ENCODE measurements at places on chromosomes 16 and 17.
A peak's percentile ranks its signal among the peaks of the same experiment; 100 is the strongest.

DNA sequence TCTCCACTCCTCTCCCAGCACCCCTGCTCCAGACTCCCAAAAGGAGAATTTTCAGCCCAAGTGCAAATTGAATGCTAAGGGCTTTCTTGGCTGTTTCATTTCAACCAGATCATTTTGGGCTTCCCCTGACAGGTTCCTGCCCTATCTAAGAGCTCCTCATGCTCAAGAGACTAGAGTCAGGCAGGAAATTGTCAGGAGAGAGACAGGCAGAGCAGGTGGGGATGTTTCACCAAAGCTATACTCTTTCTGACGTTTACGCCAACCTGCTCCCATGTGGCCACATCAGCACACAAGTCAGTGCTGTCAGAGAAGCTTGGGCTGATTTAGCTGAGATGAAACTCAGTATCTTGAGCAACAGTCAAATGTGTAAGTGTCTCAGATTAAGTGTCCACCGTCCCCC lies 31.4 kb downstream of the HIC1 start:
- DNase-seq, result no peak

- no peak for DNase-seq
Measured at GRCh38 chr16:87230571-87230970, 86.6 kb downstream of the C16orf95 start.

DNA sequence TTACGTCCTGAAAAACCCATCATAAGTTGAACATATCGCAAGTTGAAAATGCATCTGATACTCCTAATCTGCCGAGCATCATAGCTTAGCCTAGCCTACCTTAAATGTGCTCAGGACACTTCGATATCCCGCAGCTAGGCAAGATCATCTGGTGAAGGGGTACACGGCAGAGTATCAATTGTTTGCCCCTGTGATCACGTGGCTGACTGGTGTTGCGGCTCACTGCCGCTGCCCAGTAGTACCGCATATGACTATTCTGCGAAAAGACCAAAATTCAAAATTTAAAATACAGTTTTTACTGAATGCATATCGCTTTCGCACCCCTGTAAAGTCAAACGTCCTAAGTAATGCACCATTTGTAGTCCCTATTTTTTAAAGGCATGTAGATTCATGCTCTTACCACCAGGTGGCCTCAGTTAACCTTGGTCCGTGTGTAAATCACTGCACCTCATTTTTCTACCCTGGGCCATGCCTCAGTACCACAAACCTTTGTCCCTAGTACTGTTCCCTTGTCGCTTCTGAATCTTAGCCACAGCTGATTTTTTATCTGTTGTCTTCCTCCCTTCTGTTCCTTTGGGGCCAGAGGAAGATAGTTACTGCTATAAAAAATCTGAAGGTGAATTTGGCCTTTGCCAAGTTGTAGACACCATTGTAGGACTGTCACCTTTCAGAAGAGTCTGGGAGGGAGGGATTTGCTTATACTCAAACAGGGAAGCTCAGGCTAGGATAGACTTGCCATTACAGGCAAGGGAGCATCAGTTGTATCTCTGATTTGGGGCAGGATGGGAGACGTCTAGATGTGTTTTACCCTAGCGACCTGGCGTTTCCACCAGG lies 34.4 kb downstream of the WWP2 start:
- no peak for DNase-seq

- DNase-seq, result peak; percentile 92
Measured at GRCh38 chr16:50282010-50282538, 15.7 kb downstream of the ADCY7 start.

- no peak for DNase-seq
Measured at GRCh38 chr16:50535506-50536257, 12.5 kb upstream of the NKD1 start.

Data from Right ventricle myocardium inferior (tissue), 1 donor.